ENCODE measurements at places on chromosomes 5 and 9.
A peak's percentile ranks its signal among the peaks of the same experiment; 100 is the strongest.

DNA sequence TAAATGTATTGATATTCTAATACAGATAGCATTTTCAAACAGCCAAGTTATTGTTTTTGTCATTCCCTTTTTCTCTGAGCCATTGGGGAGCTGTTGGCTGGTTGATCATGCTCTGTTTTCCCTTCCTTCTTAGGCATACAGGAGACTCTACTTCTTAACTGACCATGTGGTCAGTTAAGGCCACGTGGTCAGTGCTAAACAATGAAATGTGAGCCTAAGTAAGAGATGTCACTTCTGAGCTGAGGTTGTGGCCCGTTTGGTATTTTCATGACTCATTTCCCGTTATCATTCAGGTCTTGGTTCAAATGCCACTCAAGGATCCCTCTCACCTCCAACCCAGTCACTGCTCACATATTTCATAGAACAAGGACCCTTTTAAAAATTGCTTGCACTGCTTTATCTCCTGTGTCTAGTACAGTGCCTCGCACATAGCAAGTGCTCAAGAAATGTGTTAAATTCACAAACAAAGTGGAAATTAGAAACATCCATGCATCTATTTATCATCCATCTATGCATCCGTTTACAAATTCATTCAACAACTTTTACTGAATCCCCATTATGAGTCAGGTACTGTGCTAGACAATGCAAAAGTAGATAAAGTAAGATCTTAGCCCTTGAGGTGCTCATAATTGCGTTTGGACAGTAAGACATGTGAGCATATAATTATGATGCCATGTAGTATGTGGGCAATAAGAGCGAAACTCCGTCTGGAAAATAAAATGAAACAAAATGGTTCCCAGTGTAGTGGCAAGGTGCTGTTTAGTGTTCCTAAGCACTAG lies 50.7 kb downstream of the ARRDC3 start:
- DNase-seq, result peak; percentile 70

DNA sequence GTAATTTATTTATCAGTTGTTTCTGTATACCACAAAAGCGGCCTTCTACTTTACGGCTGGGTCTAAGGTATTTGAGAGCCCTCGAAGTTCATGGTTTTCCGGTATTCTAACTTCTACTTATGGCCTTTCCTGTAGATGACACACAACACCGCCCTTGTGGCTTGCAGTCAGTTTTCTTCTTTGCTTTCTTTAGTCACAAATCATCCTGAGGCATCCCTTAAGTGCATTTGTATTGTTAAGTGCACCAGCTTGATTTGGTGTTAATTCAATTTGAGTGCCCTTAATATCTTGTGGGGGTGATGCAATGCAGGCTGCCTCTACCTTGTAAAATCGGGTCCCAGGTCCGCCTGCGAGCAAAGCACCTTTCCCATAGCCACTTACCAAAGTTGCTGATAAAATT lies 511.9 kb downstream of the CCDC171 start:
- DNase-seq, result no peak

DNA sequence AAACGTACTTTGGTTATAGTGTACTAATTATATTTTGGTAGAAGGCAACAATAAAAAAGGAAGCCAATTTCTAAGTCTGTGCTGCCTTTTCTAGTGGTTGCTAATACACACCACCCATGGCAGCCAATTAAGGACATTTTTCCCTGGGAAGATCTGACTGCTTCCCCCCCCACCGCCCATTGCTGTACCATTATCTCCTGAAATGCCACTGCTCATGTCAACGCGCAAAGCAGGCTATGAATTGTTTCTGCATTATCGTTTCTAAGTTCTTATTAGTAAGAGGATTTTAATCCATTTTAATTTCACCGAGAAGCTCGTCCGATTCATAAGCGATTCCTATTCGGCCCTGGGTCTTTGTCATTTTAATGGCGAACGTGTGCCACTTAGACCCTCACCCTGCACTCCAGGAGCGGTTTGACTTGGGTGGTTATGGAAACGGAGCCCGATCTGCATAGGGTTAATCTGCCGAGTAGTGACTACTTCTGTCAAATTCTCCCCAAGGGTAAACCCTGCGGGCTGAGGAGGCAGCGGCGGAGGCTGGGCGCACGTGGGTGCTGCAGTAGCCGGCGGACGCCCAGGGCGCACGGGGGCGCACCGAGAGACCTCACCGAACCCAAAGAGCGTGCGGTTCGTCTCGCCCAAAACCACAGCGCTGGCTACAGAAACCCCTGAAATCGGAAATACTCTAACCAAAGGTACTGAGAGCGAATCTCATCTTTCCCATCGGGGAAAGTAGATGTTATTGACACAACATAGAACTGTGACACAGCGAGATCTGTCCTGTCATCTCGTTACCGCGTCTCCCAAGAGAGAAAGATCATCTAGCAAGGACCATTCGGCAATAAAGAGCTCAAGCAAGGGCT lies 55.8 kb upstream of the SHC3 start:
- DNase-seq, result no peak

DNA sequence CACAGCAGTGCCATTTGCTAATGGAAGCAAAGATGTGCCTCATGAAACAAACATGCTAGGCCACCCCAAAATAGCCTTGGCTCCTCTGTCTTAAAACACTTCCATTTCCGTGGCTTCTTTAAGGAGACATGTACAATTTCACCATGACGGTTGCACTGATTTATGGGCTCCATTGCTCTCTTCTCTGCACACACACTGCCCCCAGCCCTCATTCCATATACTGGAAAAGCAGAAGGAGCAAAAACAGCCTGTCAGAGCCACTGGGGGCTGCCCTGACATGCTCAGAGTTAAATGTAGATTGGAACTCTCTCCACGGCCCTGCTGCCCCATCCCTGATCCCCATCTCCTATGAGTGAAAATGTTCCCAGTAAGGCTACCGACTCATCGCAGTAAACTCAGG lies 114.8 kb downstream of the ROR2 start:
- DNase-seq, result no peak

GRCh38 chr5:144072518-144072927 lies 97.9 kb downstream of the YIPF5 start:
- DNase-seq, result peak; percentile 40

GRCh38 chr9:4095484-4095883 lies 204.4 kb downstream of the GLIS3 start:
- no peak for DNase-seq

- no peak for DNase-seq
These were observed 444.5 kb downstream of the SH3GL2 start for GRCh38 chr9:18023332-18023731.

DNA sequence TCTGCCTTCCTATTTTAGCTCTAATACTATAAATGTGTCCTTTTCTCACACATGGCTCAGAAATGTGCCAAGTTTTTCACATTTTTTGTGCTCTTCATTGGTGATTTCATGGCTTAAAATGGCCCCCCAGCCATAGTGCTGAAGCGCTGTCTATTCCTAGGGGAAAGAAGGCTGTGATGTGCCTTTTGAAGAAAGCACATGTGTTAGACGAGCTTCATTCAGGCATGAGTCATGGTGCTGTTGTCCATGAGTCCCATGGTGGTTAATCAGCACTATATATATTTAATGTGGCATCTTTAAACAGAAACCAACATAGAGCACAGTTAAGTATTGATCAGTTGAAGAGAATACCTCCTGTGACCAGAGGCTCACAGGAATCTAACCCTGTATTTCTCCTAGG lies 55.8 kb downstream of the PDE8B start:
- DNase-seq, result peak; percentile 27

- no peak for DNase-seq
These were observed 9.9 kb upstream of the SLC9A3 start for GRCh38 chr5:533955-534742.

Data from HFF-Myc (cell line).